ENCODE measurements at places on chromosomes 5 and 9.

DNA sequence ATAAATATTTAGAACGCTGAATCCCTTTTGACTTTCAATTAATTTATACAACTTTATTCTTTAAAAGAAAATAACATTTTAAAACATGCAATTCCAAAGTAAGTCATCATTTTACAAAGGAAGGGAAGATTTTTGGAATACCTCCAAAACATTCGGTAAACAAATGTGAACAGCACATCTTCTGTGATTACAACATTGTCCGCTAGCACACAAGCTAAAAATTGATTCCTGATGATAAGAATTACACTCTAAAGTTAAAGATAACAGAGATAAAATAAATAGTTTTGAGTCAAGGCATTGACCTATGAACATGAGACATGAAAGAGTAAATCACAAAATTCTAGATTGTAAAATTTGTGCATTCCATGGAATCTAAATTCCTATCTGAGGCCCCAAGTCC lies 56.2 kb upstream of the TRAF1 start:
- DNase-seq: no peak

GRCh38 chr5:116388564-116389258 lies 185.9 kb downstream of the SEMA6A start:
- DNase-seq: no peak

DNA sequence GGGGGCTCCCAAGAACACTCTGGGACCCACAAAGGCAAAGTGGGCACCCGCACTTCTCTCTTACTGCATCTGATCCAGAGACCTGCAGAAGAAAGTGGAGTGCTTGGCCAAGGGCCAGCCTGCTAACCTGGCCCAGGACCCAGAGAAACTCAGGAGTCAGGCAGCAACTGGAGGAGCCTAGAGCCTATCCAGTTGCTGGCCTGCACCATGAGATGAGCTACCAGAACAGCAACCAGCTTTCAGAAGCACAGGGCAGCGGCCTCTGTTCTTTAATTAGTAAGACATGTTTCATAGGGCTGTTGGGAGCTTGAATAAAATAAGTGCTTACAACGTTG lies 298.3 kb downstream of the GADD45G start:
- no peak for DNase-seq

- peak; percentile 66 for DNase-seq
Observed at GRCh38 chr9:21789541-21790037, 12.8 kb upstream of the MTAP start.

DNA sequence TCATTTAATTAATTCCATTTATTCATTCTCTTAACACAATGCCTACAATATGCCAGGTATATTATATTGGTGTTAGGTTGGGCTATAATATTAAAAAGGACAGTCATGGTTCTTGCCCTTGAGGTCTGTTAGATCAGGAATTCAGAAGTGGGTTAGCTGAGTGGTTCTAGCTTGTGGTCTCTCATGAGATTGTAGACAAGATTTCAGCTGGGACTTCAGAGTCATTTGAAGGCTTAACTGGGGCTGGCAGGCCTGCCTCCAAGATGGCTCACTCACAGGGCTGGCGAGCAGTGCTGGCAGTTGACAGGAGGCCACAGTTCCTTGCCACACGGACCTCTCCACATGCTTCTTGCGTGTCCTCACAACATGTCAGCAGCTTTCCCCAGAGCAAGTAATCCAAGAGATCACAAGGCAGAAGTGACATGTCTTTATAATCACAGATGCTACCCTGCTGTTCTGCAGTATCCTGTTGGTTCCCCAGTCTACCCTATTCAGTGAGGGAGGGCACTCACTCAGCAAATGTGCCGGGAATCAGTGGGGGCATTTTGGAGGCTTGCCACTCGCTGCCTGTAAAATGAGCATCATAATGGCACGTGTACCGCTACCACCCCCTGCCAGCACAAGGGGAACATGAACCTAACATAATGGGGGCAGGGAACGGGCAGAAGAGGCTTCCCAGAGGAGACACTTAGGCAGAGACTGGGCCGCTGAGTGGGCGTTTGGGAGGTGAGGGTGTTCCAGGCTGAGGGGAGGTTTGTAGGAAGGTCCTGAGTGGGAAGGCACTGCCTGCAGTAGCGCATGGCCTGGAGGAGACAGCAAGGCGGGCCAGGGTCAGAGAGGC lies 70.0 kb downstream of the EXOSC2 start:
- DNase-seq: no peak

DNA sequence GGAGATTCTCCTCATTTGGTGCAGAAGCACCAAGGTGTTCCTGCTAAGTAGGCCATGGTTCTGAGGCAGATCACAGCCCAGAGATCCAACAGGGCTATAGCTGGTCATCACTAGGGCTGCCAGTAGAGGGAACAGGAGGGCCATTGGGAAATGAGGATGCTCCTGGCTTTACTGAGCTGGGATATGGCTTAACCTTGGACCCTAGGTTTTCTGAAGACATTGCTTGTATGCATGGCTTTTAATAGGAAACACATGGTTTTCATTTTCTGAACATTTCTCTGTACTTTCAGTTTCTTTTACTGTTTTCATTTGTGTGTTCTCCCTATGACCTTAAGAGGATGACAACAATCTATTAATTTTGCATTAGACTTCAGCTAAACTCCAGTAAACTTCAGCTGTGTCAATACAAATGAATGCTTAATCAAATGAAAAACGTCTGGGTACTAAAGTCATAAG lies at the start of gene IFNW1:
IFNW1 (minus strand) TSS at position 406 of the 456 bp plus-strand sequence; CDS start at position 144, 262 bp downstream.
- no peak for DNase-seq

DNA sequence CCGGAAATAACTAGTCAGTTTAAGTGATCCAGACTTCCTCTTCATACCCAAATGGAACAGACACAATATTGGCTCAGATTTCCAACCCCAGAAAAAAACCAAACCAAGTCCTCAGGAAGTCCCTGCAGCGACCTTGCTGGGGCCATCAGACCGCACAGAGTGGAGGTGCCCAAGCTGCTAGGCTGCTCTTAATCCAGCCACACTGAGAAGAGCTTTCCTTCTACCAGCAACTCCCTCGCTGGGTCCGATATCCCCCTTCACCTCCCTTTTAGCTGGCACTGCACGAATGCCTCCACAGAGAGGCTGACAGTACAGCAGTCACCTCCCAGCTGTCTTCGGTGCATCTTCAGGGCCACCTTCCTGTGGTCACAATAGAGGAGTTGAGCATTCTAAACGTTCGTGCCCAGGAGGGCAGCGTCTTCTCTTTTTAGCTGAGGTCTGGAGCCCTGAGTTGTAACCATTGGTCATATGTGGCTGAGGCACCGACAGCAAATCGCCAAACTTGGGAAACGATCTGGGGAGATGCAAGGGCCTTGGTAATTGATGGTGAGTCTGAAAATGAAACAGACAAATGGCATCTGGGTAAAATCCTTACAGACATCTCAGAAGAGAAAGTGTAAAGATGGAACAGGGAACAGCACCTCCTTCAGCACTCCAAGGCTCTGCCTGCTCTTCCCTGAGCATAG lies 5.7 kb downstream of the NAIF1 start:
- DNase-seq: no peak

DNA sequence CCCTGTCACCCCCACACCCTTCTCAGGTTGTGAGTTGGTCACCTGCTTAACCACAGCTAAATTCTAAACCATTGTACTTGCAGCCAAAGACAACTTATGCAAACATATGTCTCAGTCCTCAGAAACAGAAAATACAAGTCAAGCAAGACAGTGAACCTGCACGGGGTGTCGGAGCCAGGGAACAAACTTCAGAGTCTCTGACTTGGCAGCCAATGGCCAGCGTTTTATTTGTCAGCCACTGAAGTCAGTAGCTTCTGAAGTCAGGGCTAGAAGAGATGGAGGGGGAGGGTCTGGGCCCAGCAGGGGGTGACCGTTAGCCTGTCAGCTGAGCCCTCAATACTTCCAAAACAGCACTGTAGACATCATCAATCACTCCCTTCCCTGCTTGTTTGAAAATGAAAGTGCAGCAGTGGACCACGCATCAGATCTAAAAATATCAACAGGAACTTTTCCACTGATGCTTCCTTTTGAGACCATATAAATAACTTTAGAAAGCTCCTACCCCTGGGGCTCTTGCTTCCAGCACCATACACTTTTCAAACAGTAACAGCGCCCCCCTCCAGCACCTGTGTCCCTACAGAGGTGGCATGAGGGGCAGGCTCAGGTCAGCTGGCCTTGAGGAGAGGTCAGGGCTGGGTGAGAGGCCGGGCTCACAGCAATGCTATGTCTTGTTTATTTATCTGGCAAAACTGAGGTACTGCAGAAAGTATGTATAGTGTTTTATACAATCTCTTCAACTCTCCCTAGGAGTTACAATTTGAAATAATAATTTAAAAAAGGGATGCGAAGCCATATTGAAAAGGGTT lies 142.5 kb downstream of the ACER2 start:
- no peak for DNase-seq

GRCh38 chr5:43661102-43661501 lies 58.1 kb downstream of the NNT start:
- no peak for DNase-seq

DNA sequence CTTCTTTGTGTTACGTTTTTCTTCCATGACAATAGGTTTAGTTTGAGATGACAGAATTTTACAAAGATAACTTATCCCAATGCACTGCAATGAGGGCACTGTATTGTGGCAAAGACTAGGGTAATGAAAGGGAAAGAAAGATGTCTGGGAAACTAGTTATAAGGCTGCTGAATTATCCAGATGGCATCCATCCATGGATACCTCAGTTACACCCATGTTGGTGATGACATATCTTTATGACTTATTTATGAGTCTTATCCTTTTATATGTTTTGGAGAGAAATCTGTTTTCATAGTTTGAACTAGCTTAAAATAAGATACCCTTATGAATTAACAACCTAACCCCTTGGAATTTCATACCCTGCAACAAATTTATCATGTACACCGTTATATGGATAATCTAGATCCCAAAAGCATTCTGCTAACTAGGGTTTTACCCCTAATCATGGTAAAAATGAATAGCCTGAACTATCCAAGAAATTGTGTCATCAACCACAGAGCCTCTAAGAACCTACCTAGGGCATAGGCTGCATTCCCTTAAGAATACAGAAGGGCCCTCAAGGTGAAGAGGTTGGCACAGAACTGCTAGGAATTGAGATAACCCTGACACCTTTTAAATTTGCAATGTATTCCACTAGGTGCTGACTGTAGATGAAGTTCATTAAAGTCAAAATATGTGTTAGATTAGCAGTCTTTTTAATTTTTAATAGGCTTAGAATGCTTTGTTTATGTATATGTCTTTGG lies 49.5 kb upstream of the RORB start:
- DNase-seq: no peak

- peak; percentile 3 for DNase-seq
Observed at GRCh38 chr5:130601-131131, 38.7 kb downstream of the PLEKHG4B start.

DNA sequence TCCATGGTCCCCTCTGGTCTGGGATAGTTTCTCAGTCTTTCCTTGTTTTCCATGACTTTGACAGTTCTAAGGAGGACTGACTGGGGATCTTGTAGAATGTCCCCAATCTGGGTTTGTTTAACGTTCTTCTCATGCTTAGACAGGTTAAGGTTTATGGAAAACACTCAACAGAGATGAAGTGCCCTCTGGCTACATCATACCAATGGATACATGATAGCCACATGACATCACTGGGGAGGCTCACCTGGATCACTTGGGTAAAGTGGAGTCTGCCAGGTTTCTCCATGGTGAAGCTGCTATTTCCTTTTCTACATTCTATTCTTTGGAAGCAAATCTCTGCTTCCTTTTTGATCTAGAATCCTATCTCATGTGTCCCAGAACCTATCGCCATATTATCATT lies 23.8 kb upstream of the ALDH1B1 start:
- DNase-seq: no peak

DNA sequence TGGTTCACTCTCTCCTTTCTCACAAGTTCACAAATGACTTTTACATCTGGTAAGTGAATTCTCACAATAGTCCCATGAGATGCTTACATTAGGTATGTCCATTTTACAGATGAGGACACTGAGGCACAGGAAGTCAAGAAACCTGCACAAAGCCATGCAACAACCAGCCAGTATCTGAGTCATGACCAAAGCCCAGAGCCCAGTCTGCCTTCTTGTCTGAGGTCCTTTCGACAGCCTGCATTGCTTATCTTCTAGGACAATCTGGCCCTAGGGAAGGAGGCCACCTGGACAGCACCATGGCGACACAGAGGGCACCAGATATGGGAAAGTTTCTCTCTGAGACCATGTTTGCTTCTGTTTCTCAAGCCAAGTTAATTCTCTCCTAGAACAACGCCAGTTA lies 197.1 kb downstream of the NSG2 start:
- no peak for DNase-seq

- DNase-seq: no peak
Observed at GRCh38 chr5:124789104-124789605, 42.7 kb upstream of the ZNF608 start.

DNA sequence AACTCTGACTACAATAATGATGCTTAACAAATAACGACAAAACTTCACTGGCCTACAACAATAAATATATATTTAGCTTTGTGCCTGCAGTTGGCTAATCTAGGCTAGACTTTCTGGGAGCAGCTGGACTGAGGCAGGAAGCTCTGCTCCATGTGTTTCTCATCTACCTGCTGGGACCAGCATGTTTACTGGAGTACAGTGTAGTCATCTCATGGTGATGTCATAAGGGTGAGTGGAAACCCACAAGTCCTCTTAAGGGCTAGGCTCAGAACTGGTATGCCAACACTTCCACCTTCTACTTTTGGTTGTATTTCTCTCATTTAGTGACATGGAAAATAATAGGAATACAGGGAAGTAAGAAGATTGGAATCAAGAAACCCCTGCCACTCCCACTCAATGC lies 85.7 kb upstream of the NIPBL start:
- DNase-seq: no peak
